ENCODE measurements at places on chromosomes 4 and X.

DNA sequence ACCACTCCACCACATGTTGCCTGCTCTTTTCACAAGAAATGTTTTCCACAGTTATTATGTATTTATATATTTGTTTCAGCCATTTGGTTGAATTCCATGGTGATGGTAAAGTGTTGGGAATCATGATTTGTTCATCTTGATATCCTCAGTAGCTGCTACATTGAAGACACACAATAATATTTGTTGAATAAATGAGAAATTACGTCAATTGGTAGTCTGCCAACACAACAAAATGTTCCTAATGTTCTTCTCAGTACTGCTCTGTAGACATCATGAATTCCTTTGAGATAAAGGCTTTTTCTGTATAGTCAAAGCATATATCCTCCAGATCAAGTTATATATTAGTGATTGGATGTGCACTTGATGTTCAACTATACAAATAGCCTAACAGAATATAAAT is 29.5 kb downstream of the CXXC4 start:
- no peak for DNase-seq

DNA sequence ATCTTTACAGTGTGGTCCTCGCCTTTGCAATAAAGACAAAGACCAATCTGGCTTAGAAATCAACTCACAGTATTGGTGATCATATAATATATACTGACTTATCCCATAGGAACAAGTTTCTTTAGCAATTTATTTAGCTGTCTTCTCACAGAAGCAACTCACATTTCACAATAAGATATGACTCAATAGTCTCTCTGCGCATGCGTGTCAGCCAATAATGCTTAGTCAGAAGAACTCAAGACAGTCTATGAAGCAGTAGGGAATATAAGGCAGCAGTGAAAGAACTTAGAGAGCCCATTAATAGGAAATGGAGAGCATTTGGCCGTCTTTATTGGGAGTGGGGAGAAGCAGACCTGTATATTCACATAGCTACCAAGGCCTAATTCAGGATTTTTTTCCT is 216.7 kb downstream of the IL13RA2 start:
- no peak for DNase-seq

GRCh38 chr4:99624141-99624719 is 33.4 kb downstream of the C4orf54 start:
- DNase-seq, result no peak

DNA sequence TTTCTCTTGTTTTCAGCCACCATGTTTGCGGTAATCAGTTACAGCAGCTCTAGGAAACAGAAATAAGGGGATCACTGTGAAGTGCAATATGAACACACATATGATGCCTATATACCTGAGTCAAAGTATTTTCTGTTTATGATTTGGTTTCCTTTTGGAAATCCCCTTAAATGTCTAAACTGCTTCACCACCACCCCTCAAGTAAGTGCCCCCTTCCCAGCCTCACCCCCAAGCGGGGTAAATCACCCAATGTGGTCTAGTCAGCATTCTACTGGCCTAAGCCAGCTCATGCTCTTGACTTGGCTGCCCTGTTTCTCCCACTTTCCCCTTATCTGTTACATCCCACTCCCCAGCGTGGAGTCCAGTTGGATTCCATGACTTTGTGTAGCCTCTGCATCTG is 176.5 kb downstream of the QDPR start:
- no peak for DNase-seq

GRCh38 chr4:140688711-140689598 is 67.2 kb downstream of the TBC1D9 start:
- no peak for DNase-seq

- DNase-seq, result no peak
Observed at GRCh38 chr4:10061650-10062415, 40.5 kb upstream of the SLC2A9 start.

- no peak for DNase-seq
Observed at GRCh38 chrX:37796805-37797204, 16.9 kb downstream of the CYBB start.

GRCh38 chr4:159540038-159540437 is 437.2 kb downstream of the RAPGEF2 start:
- DNase-seq, result no peak

GRCh38 chr4:170938588-170938987 is 848.8 kb upstream of the AADAT start:
- DNase-seq, result no peak

All from SIG-M5 (cell line).